ENCODE measurements at places on chromosomes 11 and 22.

DNA sequence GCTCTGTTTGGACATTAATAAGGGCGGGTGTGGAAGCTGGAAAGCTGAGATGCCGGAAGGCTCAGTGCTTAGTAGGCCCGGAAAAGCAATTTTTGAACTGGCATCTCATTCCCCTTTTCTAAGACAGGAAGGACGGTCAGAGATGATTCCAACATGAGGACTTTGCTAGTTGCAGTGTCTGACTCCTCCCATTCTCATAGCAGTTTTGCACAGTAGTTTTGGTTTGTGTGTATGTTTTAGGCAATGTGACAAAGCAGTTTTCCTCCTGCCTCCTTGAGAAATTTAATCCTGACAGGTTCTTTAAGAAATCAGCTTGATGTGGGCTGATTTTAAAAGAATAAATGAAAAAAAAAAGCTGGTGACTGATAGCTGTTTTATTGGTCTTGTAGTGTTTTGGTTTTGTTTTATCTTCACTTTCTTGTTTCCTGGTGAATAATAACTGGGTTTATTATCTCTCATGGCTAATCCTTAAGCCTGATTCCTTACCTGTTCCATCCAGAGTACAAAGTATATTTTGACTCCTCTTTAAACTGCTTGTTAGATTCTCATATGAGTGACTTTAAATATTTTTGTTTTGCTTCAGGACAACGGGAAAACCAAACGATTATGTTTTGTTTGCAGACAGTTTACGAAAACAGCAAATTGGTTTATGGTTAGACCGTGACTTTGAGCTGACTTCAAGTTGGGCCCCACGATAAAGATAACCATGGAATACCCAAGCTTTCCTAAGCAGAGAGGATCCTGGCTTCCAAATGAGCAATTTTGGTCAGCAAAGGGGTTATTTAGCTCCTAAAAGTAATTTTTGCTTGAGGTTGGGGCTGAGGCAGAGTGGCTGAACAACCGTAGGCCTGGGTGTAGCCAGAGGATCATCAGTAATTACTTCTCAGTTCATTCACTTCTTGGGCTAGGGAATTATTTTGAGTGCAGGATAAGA is 3.4 kb downstream of the PTPRJ start:
- DNase-seq: no peak

DNA sequence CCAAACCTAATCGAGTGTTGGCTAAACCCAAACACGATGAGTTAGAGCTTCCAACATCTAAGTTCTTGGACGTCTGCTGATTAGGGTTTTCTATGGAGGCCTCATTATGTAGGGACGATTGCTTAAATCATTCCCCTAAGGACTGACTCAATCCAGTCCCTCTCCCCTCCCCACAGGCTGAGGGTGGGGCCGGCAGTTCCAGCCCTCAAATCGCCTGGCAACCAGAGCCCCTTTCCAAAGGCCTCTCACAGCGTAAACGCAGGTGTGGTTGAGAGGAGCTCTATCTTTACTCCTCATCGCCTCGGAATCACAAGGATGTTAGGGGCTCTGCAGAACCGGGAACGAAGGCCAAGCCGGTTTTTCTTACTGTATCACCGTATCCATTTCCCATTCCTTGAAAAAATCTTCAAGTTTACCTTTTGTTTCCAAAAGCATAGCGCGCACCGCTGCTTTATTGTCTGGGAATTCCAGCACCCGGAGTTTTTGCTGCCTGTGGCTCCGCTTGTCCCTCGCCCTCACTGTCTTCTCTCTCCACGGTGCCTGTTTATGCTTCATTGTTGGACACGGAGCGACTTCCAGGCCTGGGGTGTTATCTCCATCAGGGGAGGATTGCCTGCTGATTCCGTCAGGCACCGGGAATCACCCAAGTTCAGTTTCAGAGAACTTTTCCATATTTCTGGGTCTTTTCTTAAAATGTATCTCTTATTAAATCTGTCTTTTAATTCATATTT is 13.8 kb upstream of the IFITM3 start:
- no peak for DNase-seq

DNA sequence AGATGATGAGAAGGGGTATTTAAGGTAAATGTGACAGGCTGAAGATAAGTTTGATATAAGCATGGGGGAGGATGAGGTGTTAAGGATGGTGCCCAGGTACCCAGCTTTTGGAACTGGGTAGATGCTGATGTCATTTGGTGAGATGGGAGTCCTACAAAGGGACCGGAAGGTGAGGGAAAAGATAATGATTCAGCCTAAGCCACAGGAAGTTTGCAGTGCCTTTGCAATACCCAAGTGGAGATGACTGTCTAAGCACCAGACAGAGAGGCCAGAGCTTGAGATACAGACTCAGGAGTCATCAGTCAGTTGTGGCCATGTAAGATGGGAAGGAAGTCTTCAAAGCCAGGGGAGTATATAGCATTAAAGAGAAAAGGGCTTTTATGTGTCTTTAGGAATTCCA is 30.0 kb upstream of the SMCO4 start:
- no peak for DNase-seq

DNA sequence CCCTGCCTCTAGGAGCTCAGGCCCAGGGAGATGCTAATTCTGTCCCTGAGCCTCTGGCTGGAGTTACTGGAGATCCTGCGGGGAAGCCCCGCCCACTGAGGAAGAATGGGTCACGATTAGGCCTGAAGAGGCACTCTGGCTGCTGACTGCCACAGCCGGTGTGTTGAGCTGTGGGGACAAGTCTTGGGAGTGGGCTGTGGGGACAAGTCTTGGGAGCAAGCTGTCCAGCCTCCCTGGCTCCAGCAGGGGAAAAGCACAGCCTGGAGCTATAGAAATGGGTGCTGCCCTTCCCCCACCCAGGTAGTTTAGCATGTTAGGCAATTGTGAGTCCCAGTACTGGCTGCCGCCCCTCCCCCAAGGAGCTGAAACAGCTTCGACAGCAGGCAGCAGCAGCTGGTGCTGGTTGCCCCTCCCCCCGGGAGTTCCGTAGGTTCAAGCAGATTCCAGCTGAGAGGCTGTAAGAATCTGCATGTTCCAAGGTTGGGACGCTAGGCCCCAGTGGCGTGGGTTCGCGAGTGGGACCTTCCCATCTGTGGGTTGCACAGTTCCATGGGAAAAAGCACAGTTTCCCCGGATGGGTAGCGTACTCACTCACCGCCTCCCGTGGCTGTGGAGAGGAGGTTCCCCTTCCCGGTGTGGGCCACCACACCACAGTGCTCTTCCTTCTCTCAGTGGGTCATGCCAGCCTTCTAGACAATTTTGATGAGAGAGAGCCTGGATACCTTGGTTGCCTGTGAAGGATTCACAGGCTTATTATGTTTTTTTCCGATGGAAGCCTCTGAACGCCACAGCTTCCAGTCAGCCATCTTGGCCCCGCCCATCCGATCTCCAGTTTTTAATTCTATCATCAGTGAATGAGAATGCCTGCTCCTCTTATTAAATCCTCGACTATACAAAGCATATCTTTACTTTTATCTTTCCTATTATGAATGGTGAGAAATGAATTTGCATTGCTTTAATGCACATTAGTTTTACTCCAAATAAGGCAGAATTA is 61.5 kb downstream of the MSANTD4 start:
- DNase-seq: no peak

- DNase-seq: no peak
These were observed 9.0 kb downstream of the USP2 start for GRCh38 chr11:119372260-119373058.

DNA sequence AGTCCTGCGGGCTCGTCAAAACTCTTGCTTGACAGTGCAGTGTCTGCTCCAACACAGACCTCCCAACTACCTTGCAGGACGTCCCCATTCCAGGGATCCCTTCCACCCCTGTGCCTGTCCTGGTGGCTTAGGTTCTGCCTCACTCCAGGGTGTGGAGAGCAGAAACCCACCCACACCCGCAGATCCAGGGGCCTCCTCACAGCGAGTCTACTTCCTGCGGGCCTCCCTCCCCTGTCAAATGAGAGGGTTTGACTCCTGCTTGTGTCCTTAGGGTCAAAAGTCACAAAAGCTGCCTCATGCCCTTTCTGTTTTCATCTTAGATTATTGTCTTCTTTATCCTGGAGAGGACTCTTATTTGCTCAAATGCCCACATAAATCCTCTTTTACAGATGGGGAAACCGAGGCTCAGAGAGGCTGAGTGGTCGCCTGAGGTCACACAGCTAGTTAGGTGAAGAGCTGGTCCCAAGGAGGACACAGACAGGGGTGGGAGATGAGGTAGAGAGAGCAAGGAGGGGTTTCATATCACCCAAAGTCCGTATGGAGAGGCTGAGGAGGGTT is 81.1 kb upstream of the KCNQ1OT1 start:
- DNase-seq: no peak
